ENCODE measurements at places on chromosomes 1 and 21.

GRCh38 chr1:54335755-54336108 is 70.5 kb downstream of the SSBP3 start:
- DNase-seq: no peak

GRCh38 chr1:233304489-233305102 is 9.1 kb upstream of the PCNX2 start:
- DNase-seq: no peak

DNA sequence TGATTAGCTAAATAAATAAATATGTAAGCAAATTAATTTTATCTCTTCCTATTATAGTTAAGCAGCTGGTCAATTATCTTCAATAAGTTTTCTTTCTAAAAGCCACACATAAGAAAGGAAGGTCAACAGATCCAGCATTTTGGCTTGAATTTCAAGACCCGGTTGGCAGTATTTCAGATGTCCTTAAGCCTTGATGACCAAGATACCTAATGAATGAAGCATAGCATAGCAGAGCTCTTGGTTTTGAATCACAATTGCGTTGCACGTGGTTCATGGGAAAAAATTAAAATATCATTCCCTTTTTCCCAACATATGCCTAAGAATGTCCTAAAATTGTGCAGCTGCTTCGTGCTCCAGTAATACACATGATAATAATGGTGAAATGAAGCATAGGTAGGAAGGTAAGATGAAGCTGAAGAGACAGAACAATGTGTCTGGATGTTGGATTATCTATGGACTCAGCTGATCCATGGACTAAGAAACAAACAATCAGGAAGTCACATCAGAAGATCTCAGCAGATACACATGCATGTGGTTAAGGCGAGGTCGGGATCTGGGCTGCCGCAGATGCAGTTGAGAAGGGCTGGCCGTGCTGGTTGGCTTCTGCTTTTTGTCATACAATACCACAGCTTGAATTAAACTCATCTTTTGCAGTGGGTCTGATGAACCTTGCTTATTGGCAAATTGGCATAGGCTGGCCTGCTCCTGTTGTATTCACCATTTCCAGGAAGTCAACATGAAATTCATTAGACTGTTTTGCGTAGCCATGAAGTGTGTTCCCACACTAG is 284.9 kb upstream of the RUNX1 start:
- DNase-seq: no peak

- no peak for DNase-seq
These were observed 165.5 kb upstream of the PTGFR start for GRCh38 chr1:78325293-78325692.

GRCh38 chr1:41621791-41622190 is 137.3 kb upstream of the EDN2 start:
- no peak for DNase-seq

DNA sequence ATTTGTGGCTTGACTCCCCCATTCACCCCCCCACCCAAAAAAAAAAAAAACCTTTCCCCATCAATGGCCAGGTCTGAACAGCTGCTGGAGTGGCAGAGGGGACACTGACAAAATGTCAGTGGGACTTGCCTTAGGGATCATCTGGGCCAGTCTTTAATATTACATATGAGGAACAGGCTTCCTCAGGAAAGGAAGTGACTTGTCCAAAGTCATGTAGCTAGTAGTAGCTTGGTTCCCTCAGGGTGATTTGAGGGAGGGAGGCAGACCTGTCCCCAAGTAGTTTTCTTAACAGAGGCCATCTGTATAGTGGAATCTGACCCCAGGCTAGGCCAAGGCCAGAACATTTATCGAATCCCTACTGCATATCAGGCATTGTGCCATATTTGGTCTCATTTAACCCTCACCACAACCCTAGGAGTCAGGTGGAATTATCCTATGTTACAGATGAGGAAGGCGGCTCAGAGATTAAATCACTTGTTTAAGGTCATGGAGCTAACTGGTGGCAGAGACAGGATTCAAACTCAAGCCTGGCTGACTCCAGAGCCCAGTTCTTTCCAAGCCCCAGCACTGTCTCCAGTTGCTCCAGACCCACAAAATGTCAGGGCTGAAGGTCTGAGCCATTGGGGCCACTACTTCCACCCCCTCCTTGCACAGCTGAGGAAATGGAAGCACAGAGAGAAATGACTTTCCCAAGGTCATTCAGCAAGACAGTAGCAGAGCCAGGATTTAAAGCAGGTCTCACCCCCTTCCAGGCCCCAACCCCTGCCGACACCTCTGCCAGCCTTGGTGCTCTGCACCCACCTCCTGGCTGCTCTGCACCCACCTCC is 10.4 kb downstream of the ZBTB7B start:
- DNase-seq: no peak
